ENCODE measurements at places on chromosomes 1 and 21.

- DNase-seq, result no peak
Observed at GRCh38 chr1:11098931-11099309, 749 bp downstream of the EXOSC10 start.

- DNase-seq, result no peak
Observed at GRCh38 chr1:31199949-31200348, 39.7 kb downstream of the NKAIN1 start.

DNA sequence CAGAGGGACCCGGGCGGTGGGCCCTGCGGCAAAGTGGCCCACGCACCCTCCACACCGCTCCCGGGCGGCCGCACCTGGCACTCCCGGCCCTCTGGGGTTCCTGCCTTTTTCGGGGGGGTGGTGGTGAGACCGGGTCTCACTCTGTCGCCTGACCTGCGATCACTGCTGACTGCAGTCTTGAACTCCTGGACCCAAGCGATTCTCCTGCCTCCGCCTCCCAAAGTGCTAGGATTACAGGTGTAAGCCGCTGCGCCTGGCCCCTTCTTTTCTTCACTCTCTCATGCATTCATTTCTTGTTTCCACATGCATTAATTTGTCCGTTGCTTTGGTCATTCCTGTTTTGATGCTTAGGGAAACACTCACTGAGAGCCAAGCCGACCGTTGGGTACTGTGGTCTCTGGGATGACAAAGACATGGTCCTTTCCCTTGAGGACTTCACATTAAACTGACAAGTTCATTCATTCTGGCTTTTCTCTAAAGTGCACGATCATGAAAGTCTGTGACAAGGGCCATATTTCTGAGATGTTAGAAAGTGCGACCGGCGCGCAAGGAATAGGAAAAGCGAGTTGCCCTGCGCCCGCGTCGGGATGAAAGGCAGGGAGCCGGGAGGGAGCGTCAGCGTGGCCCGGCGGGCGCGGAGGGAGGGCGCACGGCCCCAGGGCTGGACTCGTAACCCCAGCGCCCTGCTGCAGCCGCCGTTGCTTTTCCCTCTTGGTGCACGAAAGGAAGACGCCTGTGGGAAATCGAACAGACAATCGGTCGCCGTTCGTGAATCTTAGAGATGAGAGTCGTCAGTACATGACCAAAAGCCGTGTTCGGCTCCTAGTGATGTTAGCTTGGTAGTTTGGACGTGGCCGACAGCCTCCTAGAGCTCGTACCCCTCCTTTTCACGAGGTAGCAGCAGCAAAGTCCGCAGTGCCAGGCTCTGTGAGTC is 1.0 kb upstream of the MCOLN2 start:
- no peak for DNase-seq

- no peak for DNase-seq
Observed at GRCh38 chr1:9302745-9303524, 10.2 kb downstream of the SPSB1 start.

DNA sequence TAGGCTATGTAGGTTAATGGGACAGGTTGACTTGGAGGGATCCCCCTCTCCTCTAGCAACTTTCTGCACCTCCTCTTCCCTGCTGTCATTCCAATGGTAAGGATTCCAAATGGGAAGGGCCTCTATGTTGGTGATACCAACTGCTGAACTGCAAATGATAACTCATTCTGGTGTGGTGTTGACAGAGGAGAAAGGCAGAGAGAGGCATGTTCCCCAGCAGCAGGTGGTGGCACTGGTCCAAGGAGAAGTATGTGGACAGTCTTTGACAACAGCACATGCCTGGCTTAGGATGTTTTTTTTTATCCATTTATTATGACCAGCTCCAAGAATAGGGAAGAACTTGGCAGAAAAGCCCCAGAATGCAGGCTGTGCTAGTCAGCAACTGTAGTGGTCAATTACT is 19.6 kb upstream of the SPAG17 start:
- DNase-seq, result no peak

DNA sequence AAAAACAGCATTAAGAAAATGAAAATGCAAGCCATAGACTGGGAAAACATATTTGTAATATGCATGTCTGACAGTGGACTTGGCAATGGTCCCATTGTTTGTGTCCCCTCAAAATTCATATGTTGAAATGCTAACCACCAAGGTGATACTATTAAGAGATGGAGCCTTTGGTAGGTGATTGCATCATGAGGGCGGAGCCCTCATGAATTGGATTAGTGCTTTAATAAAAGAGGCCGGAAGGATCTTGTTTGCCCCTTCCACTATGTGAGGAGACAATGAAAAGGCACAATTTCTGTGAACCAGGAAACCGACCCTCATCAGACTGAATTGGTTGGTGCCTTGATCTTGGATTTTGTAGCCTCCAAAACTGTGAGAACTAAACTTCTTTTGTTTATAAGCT is 232.3 kb downstream of the GPR52 start:
- DNase-seq, result no peak

GRCh38 chr1:43531107-43531905 is 623 bp downstream of the PTPRF start:
- DNase-seq, result no peak
